HFFc6 (cell line): ENCODE measurements at places on chromosomes 12 and 14. TPM values are rescaled to one million over a fixed set of nuclear protein-coding genes. Genes with fewer than 3 reads are reported as not detected.

Gene IGF1
- 0.57 to 0.66 TPM in 2 of 3 replicates, not detected in the other for total RNA-seq

Gene AKAP5
- 0.97 to 1.4 TPM (median 1.1 TPM) in 3 replicates for total RNA-seq

Gene CLEC9A
- total RNA-seq, result not detected in 3 replicates

DNA sequence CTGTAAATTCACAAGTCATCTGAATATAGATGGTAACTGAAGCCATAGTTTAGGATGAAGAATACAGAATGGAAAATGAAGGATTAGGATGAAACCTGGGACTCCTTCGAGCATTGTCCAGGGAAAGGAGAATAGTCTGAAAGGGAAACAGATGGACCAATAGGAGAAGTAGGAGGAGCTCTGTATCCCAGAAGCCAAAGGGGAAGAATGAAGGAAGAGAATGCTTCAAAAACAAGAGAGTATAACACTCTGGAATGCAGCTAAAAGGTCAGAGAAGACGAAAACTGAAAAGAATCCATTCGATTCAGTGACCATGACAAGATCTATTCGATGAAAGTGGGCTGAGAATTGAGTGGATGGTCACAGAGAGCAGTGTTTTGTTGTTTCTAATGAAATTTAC lies 1.0 kb downstream of the GMFB start:
- peak; percentile 49 for DNase-seq

- DNase-seq, result peak; percentile 75
Observed at GRCh38 chr12:132106921-132107320, 37.2 kb downstream of the DDX51 start.

Gene KLRC2
- total RNA-seq, result not detected in 3 replicates

Gene PTGER2
- total RNA-seq, result 0.29 to 0.73 TPM (median 0.37 TPM) in 3 replicates

DNA sequence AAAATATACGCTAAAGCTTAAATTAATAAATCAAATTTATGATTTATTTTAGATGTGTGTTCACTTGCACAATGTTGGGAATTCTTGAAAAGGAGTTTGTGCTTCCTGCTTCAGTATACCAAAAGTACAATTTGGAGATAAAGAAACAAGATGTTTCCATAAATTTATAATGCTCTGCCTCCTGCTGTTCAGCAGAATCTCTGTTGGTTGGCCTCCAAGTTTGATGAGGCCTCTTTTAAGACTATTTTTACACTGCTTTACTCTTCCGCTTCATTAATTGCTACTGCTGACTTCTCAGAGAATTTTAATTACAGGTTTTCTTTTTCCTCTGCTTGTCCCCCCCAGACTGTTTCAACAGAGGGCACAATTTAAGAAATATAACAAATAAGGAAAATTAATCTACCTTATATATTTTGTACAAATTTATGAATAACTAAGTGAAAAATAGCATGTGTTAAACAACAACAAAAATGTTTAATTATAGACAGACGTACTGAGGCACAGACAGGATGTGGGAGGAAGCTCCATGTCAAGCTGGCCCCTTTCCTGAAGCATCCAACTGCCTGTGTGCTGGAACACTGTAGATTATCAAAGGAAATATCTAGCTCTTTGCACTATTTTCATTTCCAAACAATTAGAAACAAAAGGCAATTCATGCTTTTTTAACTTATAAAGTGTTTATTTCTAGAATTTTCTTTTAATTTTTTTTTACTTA lies 83.9 kb downstream of the PIK3C2G start:
- no peak for DNase-seq

Gene LPAR5
- total RNA-seq, result not detected in 3 replicates

Gene KRT3
- total RNA-seq, result not detected in 3 replicates
